Central memory CD4-positive, alpha-beta T cell (primary cell): ENCODE measurements at places on chromosomes 2 and 18.

DNA sequence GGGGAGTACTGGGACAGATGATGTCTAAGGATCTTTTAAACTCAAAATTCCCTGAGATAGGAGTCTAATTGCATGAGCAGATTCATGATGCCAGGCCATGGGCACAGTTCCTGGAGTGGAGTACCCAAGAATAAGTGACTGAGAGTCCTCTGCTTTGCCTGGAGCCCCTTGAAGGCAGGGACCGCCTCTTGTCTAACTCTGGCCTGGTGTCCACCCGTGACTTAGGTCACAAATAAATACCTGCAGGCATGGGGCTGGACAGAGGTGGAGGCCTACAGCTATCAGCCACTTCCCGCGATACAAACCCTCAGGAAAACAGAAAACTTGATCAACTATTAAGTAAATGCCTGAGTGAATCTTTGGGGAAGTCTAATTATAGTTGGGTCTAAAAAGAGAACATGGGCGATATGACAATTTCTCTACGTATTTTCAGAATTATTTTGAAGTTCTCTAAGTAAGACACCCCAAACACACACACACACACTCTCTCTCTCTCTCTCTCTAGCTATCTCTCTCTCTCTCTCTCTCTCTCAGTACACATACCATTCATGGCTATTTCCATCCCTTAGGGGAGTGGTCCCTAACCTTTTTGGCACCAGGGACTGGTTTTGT lies 1.8 kb upstream of the WIPF1 start:
- DNase-seq, result no peak

DNA sequence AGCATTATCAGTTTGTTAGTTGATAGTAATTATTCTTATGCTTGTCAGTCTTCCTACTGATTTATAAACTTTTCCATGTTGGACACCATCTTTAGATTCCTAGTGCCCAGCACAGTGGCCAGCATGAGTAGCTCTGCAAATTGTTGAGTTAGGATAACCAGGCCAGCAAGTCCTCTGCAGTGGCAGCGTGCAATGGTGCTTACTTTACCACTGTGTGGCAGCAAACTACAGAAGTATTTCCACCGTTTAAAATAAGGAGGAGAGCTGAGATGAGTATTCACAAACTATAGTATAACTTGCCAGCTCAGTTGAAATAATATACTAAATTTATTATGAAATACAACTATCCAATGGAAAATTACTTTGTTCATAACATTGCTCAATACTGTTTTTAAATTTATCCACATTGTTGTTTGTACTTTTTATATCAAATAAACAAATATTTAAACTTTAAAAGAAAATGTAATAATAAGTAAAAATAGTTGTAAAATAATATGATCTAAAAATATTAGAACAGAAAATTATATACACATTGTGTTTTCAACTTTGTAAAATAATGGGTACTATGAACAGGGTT lies 9.3 kb upstream of the THADA start:
- no peak for DNase-seq

DNA sequence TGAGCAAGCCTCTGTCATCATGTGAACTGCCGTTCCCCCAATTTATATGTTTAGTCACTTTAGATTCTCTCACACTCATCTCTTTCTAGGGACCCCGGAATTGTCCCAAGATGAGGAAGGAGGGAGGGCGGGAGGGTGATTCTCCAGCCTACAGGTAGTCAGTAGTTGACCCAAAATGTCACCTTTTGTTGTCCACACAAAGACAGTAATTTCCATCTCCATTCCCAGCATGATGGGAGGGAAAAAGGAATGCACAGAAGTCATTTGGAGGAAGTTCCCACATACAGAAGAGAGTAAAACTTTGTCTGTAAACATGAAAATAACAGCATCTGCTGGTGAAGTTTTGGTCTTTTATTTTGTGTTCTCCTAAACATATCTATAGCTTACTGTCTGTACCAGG lies 222.9 kb downstream of the KLHL29 start:
- no peak for DNase-seq

DNA sequence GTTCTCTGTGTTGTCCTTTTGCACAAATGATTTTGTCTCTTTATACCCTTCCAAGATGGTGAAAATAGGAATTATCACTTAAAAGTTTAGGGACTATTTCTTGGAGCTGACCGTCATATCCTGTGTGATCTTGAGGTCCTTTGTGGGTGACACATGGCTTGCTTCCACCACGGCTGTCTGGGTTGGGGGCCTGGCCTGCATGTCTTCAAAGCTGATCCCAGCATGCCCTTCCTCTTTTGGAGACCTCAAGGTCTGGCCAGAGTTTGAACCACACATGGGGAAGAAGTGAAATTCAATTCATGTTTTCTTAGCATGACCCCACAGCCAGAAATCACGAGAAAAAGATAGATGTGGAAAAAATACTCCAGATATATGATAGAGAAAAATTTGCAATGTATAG lies 14.0 kb downstream of the SFTPB start:
- no peak for DNase-seq

DNA sequence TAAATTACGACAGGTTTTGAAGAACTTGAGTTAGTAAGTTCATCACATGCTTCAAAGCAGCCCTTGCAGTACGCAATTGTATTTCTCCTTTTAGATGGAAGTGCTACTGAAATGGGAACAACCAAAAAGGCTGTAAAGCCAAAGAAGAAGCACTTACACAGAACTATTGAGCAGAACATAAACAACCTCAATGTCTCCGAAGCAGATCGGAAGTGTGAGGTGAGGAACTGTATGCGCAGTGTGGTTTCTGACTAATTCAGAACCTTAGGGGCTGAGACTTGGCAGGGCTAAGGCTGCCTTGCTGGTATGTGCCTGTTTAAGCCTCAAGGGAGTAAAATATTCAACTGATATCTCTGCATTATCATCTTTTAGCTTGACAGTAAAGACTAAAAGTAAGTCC lies 8.4 kb downstream of the NCAPH start:
- DNase-seq, result peak; percentile 66

DNA sequence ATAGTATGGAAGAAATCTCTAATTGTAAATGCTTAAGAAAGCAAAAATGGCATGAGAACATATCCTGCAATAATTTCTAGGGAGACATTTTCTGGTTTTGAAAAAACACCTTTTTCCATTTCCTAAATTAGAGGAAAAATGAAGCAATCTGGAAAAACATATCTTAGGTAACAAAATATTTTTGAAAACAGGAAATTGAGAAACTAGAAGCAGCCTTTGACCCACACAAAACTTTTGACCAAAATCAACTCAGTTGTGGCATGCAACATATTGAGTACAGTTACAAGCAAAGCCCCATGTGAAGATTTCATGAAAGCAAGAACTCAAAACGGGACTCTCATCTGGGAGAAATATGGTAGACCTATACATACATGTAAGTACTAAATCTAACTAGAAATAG lies 28.6 kb upstream of the CHAC2 start:
- no peak for DNase-seq

- no peak for DNase-seq
Measured at GRCh38 chr2:239829326-239829725, 195.8 kb downstream of the NDUFA10 start.

- no peak for DNase-seq
Measured at GRCh38 chr2:64656379-64656778, 2.7 kb upstream of the SERTAD2 start.

DNA sequence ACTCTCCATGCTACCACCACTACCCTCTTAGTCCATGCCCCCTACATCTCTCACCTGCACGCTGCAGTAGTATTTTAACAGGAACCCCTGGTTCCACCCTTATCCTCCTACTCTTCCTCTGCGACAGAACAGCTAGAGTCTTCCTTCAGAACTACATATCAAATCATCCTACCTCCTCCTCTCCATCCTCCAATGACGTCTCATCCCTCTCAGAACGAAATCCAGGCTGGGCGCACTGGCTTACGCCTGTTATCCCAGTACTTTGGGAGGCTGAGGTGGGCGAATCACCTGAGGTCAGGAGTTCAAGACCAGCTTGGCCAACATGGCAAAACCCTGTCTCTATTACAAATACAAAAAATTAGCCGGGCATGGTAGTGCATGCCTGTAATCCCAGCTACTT lies 10.3 kb upstream of the KIF3C start:
- DNase-seq, result no peak

DNA sequence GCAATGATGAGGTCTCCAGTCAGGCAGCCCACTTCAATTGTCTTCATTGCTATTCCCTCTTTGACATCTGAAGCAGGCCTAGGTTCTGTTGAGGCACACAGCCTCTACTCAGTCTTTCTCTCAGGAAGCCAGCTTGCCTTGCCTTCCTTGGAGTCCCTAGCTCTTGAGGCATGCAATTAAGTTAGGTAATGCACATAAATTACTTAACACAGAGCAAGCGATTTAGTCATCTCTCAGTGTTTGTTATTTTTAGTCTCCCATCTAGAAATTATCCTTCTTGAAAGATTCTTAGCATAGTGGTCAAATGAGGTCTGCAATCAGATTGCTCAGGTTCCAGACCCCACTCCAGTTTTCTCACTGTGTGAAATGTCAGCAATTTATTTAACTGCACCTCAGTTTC lies 32.0 kb downstream of the SULT1C4 start:
- DNase-seq, result no peak

- no peak for DNase-seq
Measured at GRCh38 chr2:55556809-55557208, 37.3 kb downstream of the CFAP36 start.

- DNase-seq, result peak; percentile 80
Measured at GRCh38 chr2:43127208-43127940, 99.0 kb downstream of the ZFP36L2 start.

DNA sequence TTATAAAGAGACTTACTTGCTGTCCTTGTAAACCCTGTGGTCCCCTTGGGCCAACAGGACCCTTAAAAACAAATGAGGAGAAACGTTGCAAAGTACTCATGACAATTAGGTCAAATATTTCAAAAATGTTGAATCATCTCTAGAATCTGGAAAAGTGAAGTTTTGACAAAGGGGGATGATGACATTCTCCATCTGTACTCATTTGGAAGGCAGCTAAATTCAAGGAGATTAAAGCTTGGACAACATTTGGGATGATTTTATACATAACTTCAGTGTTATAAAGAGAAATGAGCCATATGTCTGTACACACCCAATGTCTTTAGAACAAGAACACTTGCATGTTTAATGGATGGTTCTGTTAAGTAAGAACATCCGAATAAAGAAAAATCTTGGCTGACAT lies 92.9 kb downstream of the COL5A2 start:
- DNase-seq, result no peak

DNA sequence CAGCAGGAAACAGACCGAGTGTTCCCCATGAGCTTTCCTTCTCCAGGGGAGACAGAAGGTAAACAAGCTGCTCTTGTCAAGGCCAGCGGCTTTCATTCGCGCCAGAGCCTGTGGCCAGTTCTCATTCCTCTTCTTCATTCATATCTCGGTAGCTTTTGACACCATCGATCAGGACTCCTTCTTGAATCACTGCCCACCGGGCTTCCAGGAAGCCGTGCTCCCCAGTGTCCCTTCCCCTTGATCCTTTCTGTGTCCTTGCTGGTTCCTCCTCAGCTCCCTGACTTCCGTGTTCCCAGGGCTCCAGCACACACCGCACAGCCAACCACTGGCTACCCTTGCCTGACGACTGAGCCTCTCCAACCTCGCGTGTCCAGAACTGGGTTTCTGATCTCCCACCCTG lies 14.1 kb downstream of the SLC66A3 start:
- DNase-seq, result no peak
